Activated CD4-positive, alpha-beta T cell treated with anti-CD3 and anti-CD28 coated beads, Interleukin-2, amount 50 U/mL, for 24 hours (primary cell): ENCODE measurements at places on chromosomes 16 and 17.

- no peak for DNase-seq
These were observed 682.1 kb upstream of the SOX9 start for GRCh38 chr17:71438631-71439146.

DNA sequence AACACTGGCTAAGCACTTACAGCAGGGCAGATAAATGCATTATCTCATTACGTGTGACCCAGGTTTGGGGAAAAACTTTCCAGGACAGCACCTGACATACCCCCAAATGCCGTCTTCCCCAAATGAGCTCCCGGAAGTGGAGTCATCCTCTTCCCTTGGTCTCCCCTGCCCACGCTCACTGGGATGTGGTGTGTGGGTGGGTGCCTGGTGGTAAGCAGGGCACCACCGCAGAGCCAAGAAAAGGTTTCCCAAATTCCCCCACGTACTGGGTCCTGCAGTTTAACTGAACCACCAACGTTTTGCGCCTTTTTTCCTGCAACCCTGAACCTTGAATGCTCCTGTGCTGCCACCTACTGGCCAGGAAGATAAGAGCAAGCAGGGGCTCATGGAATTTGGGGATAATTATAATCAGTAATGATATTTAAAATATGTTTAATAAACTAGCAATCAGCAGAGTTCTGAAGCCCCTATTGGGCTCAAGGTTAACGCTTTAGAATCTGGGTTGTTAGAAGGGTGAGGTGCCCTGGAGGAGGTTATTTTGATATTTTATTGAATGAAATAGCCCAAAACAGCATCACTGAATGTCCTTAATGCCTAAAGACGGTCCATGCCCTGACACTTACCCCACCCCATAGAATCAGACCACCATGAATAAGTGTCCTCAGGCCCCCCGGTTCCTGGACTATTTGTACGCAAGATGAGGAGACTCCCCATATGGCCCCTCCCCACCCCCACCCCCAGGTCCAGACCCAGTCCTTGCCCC is 8.0 kb downstream of the SPPL2C start:
- peak; percentile 54 for DNase-seq

- no peak for DNase-seq
These were observed 6.3 kb downstream of the UBE2O start for GRCh38 chr17:76446449-76447231.

DNA sequence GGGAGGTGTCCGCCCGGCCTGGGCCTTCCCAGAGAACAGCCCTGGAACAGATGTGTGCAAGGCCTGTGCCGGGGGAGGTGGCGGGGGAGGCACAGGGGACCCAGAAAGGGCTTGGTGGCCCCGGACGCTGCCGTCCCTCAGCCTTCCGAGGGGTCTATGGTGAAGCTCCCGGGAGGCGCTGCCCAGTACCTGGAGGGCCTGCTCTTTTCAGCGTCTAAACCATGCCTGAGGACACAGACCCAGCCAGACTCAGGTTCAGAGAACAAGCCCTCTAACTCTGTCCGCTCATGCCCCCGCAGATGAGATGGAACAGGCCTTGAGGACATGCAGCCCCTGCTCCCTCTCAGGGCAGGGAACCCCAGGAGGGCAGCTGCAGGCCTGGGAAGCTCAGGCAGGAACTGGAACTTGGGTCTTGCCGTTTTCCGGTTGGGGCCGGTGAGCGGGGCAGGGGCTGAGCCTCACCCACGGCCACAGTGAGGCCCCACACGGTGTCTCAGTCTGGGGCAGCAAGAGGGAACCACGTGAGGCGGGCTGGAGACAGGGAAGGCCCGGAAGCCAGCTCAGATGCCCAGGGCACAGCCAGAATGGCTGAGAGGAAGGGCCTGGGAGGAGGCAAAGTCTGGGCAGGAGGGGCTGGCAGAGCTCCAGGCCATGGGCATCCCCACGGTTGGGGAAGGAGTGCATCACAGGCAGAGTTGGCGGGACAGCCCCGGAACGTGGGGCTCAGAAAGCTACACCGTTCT is 12.5 kb downstream of the SLC16A3 start:
- DNase-seq, result no peak

DNA sequence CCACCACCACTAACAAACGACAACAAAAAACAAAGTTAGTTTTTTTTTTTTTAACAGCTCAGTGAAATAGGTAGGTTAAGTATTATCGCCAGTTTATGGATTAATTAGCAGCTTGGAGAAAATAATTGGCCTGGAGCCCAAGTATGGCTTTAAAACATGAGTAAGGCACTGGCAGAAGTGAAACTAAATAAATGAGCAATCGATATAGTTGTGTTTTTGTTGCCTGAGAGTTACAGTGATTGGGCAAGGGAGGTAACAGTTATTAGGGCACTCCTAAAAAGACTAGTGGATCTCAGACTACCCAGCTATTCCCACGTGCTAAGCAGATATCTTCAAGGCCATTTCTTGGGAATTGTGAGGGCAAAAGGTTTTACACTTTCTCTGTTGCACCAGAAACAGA is 2.4 kb downstream of the MLKL start:
- DNase-seq, result no peak

- DNase-seq, result no peak
These were observed 53.7 kb downstream of the CACNG1 start for GRCh38 chr17:67098006-67098405.

GRCh38 chr16:83105279-83106077 is 478.7 kb downstream of the CDH13 start:
- DNase-seq, result no peak

DNA sequence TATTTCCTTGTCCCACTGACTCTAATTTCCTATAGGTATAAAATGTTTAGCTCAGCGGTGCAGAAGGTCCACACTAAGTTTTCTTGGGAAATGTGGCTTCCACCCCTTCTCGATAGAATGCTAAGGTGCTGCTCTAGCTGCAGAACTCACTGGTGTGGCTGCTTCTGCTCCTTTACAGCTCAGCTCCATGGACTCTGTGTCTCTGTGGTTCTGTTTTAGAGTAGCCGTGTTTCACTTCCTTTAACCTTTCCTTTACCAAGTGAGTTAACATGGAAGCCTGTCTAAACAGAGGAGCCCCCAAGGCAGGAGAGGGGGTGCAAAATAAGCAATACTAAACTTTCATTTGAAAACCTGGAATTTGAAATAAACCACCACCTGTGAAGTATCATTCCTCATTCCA is 65.3 kb downstream of the SPECC1 start:
- no peak for DNase-seq

DNA sequence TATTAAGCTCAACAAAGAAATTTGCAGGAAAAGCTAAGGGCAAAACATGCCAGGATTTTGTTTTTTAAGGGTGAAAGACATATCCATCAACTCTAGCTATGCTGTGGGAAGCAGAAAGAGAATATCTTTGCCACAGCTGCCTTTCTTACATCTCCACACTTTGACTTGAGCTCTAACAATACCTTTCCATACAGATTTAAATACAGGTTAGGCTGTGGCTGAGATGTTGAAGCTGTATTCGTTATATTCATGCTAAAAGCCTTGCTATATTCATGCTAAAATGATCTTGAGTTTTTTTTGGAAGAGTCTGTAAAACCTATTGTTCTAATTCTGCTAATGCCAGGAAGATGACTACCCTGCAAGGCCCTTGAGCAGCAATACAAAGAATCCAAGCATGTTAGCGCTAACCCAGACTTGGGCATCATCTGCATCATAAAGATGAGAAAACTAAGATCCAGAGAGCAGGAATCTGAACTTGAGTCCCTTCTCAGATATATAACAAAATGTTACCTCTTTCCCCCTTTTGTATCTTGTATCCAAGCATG is 204.8 kb upstream of the C17orf78 start:
- DNase-seq, result no peak

DNA sequence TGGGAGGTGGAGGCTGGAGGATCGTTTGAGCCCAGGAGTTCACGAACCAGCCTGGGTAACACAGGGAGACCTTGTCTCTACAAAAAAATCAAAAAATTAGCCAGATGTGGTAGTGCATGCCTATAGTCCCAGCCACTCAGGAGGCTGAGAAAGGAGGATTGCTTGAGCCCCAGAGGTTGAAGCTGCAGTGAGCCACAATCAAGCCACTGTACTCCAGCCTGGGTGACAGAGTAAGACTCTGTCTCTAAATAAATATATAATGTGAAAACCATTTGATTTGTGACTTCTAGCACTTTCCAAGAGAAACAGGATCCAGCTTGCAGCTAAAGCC is 459.1 kb downstream of the SOX9 start:
- no peak for DNase-seq

- DNase-seq, result no peak
These were observed 2472.3 kb downstream of the TP53TG3F start for GRCh38 chr16:35931722-35932121.

DNA sequence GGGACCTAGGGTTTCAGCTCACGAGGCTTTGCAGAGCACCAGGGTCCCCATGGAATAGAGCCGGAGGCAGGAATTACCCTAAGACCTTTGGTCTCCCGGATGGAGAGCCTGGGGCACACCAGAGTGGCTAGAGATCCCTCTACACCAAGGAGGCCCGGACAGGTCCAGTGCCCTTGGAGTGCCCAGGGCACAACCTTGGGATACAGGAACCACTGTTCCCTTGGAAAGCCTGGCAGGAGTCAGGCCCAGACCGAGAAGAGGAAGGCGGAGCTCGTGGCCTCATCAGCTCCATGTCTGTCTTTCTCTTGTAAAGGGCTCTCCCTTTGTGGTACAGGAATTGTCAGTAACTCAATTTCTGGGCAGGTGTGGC is 3.8 kb upstream of the DBNDD1 start:
- no peak for DNase-seq

DNA sequence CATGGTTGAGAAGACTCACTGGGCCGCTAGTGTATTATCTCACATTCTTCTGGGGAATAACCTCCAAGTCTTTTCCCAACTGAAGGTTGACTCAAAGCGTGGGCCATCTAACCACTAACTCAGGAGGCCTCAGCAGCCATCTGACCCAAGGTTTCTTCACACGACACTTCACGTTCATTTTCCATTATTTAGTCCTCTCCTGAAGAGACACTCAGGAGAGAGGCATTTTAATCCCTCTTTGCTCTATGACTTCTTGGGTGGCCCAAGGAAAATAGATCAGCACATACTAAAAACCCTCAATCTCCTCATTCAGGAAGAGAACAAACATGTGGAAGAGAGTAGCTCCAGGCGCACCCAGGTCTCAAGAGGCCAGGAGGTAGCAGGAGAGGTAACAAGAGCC is 252.8 kb upstream of the FOXF1 start:
- DNase-seq, result no peak

- no peak for DNase-seq
These were observed 107.6 kb downstream of the VAT1L start for GRCh38 chr16:77895962-77896361.

DNA sequence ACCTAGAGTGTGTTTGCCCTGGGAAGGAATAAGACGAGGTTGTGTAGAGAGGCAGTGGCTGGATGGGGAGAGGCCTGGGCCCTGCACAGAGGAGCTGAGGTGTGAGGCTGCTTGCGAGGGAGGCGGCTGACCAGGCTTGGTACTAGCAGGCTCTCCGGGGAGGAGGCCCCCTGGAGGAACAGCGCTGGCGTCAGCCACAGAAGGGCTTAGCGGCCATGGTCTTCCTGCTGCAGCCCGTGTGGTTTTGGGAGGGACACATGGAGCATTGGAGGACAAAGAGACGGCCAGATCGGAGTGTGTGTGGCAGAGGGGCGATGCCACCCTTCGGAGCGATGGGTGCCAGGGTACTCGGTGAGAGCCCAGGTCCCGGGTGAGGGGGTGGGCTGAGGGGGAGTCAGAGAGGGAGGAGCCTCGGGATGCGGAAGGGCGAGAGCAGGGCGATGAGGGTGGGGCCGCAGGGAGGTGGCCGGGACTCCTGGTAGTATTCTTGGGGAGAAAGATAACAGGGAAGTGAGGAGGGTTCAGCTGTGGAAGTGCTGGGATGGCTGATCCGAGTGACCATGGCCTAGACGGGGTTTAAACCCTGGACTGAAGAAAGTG is 8.3 kb downstream of the BANP start:
- DNase-seq, result no peak

DNA sequence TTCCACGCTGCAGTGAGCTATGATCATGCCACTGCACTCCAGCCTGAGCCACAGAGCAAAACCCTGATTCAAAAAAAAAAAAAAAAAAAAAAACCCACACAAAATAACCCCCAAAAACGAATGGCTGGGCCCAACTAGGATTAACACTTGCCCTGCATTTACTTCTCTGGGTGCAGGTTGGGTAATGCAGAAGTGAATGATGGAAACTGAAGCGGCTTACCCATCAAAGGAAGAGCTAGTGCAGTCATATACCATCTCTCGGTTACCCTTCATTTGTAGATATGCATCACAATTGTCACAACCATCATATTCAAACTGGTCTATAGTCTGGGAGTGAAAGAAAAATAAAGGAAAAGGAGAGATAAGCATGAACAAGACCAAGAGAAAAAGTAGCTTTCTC is 819 bp downstream of the SUPT4H1 start:
- DNase-seq, result no peak

DNA sequence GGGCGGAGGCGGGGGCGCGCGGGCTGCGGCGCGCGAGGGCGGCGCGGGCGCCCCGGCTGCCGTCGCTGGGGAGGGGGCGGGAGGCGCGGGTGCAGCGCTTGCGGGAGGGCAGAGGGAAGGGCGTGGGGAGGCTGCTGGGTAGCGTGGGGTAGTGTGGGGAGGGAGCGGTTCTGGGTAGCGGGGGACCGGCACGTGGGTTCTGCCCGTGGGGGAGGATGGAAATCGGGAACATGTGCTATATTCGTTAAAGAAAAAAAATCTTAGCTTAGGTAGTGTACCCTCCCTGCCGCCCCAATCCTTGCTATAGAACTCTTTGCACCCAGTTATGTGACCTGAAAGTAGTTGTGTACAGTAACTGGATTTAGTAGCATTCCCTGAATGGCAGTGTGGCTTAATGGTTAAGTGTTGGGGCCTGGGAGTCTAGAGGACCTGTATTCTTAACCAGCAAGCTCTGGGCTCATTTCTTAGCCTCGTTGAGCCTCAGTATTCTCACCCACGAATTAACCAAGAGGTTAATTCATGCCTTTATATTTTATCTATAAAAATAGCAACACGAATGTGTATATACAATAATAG is 646 bp downstream of the RABEP1 start:
- peak; percentile 27 for DNase-seq

DNA sequence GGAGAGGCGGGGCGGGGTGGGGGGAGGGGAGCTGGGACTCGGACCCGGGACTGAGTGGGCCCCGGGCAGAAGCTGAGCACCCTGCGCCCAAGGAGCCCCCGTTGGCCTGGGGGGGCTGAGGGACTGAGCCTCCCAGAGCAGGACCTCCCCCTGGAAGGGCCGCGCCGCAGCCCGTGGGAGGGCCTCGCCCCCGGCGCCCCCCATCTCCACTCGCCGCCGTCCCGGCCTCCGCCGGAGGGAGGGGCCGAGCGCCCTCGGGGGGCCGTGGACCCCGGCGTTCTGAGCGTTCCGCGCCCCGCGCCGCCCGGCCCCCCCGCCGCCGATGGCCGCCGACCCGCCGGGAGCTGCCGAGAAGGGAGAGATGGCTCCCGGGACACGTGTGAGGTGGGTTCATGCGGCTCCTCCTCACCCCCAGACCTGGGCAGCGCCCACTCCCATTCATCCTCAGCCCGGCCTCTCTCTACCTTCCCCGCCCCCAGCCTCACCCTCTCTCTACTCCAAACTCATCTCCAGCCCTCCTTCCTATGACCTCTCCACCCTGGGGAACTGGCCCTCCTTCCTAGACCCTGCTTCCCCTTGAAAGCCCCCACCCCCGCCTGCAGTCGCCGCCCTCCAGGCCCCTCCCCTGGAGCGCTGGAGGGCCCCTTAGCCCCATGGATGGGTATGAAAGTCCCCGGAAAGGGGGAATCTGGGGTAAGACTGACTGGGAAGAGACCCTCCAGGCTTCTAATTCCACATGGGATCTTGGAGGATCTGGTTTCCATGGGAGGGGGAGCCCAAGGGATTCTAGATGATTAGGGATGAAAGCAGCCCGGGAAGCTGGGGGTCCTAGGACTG is 922 bp downstream of the FBXL19 start:
- no peak for DNase-seq

- no peak for DNase-seq
These were observed 15.6 kb upstream of the TEX2 start for GRCh38 chr17:64278614-64279013.

- no peak for DNase-seq
These were observed 448.9 kb upstream of the ERCC4 start for GRCh38 chr16:13471036-13471435.
